T follicular helper cell (primary cell): ENCODE measurements at places on chromosomes 13 and 19.
A peak's percentile ranks its signal among the peaks of the same experiment; 100 is the strongest.

- DNase-seq: peak; percentile 47
These were observed at the start of gene MRI1 for GRCh38 chr19:13764101-13764807. Gene MRI1 (plus strand): TSS chr19:13764522. CDS start chr19:13764589, 67 bp downstream.

DNA sequence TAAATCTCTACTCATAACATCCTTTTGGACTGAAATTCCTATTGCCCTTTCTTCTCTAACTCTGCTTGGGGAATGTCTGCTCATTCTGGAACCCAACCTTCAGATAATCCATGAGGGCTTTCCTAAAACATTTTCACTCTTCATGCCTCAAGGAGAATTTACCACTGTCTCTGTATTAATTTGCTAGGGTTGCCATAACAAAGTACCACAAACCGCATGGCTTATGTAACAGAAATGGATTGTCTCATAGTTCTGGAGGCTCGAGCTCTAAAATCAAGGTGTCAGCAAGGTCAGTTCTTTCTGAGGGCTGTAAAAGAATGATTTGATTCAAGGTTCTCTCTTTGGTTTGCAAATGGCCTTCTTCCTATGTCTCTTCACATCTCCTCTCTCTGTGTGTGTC lies 209.7 kb downstream of the LACC1 start:
- no peak for DNase-seq

GRCh38 chr13:53137779-53138178 lies 109.2 kb downstream of the OLFM4 start:
- no peak for DNase-seq

- DNase-seq: no peak
These were observed 2.5 kb downstream of the TMEM259 start for GRCh38 chr19:1018393-1018792.

GRCh38 chr13:76886005-76886291 lies 257 bp downstream of the KCTD12 start:
- DNase-seq: no peak

DNA sequence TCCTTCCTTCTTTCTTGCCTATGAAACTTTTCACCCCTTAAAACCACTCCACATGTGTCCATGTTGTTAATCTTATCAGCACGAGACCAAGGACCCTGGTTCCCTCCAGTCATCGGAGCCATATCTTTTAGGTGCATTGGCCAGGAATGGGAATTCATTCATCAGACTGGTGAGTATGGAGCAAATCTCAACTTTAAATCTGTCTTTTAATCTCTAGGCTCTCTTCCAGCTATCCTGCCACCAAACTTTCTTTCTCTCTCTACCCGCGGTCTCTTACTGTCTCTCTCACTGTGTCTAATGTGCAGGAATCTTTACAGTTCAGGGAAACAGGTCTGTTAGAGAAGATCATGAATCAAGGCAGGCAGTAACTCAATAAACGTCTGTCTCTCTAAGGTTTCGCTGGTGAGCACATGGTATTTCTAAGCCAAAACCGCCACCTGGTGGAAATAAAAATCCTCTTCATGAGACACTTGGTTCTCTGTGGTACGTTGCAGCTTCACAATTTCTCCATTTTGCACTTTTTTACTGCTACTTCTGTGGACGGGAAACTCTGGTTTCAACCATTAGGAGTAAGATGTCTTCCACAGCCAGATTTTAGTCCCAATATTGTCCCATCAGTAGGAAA lies 16.1 kb downstream of the LGALS16 start:
- DNase-seq: peak; percentile 40

DNA sequence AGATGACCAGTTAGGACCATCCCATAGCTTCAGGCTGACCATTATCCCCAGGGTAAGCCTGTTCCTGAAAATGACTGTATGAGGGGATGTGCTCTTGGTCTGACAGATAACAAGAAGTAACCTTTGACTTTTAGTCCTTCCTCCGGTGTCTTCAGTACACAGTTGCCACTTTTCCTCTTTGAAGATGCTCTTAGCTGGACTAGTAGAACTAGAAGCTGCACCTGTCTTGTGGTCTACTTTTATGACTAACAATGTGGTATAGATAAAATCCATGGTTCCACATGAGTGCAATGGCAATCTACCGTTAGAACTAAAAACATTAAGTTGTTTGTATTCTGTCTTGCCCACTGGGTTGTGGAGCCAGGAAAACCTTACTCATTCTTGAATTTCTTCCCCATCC lies 5.9 kb upstream of the RUBCNL start:
- DNase-seq: no peak

- no peak for DNase-seq
These were observed 506.2 kb downstream of the GPC5 start for GRCh38 chr13:91904597-91904996.

GRCh38 chr19:7999376-7999775 lies 6.1 kb downstream of the ELAVL1 start:
- DNase-seq: no peak
